ENCODE measurements at places on chromosomes 1 and 21.

DNA sequence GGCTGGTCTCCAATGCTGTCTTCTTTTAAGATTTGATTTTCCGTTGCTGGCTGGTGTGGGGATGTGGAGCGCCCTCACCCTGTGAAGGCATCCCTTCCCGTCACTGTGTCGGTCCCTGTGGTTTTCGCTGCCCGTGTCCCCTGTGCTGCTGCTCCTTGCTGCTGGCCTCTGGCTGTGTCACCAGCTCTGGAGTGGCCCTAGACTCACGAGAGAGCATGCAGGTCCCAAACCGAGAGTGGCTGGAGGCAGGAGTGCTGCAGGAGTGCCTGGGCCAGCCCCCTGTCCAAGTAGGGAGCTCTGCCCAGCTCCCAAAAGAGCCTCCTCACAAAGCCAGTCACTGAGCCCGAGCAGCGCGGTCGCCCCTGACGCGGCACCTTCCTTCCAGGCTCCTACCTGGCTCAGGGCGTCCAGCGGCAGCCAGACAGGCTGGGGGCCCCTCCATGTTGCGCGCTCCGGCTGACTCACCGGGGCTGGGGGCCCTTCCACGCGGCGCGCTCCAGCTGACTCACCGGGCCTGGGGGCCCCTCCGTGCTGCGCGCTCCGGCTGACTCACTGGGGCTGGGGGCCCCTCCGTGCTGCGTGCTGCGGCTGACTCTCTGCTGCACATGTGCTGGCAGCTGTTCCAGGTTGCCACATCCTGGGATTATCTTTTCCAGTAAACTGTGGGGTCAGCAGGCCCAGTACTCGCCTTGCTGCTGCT lies 106.7 kb upstream of the COL6A1 start:
- no peak for DNase-seq

DNA sequence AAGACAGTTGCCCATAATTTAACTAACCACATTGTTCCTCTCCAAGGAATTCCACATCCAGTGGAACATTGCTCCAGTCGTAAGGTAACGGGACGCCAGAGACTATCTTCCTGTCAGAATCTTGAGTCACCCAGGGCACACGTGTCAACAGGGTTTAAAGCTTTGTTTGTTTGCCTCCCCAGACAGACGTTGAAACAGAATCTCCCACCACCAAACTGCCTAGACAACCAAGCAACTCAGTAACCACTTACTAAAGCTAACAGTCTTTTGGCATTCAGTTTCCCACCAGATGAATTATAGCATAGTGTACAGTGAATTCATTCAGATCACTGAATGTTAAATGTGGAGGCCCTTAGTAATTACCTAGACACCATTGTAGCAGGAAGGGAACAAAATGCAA lies 439.5 kb downstream of the PLPP3 start:
- no peak for DNase-seq

DNA sequence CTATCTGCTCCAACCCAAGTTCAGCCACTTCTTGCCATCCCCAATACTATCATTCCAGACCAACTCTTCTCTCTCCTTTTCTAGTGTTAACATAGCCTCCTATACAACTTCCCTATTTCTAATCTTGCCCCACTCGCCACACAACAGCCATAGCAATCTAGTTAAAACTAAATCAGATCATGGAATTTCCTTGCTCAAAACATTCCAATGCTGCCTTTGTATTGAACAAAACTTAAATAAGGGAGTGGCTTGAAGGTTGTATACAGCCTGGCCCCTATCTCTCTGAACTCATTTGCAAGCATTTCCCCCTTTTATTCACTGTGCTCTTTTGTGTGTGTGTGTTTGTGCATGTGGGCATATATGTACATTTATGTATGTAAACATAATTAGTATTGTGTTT lies 118.1 kb upstream of the SGIP1 start:
- DNase-seq, result no peak

DNA sequence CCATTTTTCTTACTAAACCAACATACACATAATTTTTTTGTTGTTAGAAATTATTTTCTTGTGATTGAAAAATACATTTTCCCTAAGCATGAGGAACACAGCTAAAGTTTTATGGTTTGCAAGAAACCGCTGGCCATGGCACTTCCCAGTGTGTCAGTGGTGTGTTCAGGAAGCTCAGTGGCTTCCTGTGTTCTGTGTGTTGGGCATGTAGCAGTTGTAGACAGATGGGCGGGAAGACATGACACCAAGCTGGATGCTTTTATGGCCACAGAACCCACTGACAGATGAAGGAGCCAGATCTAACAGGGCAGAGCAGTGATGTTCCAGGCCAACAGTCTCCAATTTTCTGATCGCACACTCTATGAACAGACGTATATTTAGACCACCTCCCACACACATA lies 119.8 kb downstream of the GALNT2 start:
- DNase-seq, result no peak

- DNase-seq, result no peak
Measured at GRCh38 chr21:17343055-17343454, 169.8 kb upstream of the CXADR start.

DNA sequence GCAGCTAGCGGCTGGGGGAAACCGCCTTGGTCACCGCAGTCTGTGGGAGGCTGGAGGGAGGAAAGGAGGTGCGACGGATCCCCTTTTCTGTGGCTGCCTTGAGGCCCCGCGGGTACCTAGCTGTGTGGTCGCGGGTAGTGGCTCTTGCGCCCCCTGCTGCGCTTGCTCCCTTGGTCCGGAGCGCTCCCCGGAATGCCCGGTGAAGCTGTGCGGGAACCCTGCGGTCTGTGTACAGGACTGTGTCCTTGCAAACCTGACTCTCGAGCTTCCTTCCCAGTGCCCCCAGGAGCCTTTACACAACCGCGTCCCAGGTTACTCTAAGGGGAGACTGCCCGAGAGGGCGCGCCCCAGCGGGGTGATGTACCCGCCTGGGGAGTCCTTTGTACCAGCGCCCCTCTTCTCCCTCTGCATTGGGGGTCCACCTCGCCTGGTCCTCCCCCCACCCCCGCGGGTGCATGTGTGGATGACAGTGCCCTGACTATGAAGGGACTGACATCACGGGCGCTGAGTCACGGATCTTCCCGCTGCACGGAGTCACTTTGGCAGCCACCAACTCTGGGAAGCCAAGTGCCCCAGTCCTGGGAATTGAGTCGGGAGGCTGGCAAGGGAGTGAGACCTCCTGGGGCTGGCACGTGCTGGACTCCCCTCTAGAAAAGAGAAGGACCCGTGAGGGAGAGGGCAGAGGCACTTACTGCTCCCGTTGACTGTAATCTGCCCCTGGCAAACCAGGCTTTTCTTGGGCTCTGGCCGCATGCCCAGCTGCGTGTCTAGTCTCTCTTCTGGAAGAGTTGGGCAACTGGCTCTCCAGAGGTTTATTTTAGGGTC lies 816 bp downstream of the IL6R start:
- peak; percentile 63 for DNase-seq

DNA sequence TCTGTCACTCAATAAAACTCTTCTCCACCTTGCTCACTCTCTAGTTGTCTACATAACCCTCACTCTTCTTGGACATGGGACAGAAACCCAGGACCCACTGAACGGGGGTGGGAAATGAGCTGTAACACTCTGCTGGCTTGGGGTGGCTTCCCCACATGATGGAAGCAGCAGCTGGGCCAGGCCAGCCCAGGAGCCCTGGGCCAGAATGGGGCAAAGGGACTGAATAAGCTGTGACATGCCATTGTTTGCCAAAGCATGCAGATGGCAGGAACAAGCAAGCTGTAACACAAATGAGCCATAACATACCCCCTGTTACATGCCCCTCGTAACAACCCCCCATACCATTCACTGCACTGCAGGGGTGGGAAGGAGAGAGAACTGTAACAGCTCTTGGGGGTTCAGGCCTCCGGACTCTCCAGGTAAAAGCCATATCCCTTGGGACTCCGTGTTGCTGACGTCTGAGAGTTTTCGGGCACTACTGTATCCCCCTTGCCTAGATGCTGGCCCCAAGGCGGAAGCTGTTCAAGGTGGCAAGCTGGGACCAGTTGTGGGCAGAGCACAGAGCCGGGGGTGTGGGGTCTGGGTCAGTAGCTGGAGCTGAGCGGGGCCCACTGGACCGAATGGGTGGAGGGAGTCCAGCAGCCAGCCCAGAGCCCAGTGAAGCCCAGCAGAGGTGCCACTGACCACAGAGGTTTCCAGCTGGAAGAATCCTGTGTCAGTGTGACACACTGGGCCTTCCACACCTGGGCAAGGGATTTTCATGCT lies 56.1 kb upstream of the DMRTB1 start:
- DNase-seq, result no peak

DNA sequence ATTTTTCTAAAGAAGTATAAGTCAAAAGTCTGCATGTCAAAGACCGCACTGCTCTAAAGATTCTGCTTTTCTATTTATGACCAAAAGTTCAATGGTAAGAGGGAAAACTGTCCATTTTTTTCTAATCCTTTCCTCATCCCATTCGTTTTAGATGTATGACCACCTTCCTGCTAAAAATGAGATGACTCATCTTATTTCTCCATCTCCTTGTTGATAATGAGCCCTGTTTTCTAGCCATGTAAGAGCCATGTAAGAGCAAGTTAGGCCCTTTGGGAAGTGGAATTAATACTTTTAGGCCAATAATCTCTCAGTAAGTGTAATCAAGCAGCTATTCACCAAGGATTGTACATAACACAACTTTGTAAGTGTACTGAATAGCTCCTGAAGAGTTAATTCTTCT lies 475.6 kb upstream of the B3GALT2 start:
- no peak for DNase-seq

DNA sequence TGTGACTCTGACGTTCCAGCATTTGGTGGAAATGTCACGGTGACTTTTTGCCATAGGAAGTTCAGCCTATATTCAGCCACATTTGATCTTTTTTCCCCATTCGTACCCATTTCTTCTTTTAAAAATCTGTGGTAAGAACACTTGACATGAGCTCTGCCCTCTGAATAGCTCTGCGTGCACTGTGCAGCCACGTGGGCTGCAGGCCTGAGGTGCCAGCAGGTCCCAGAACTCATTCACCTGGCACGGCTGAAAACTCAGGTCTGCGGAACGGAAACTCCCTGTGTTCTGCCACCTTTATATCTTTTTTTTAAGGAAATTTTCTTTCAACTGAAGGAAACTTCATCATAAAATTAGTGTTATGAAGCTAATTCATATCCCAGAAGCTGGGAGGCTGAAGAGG lies 28.6 kb downstream of the CEP104 start:
- DNase-seq, result no peak

Data from activated CD4-positive, CD25-positive, alpha-beta regulatory T cell treated with anti-CD3 and anti-CD28 coated beads, Interleukin-2, amount 50 U/mL, for 72 hours (primary cell).